Pancreas (tissue), 10 donors: ENCODE measurements at places on chromosomes 5 and 9.
A peak's percentile ranks its signal among the peaks of the same experiment; 100 is the strongest.

DNA sequence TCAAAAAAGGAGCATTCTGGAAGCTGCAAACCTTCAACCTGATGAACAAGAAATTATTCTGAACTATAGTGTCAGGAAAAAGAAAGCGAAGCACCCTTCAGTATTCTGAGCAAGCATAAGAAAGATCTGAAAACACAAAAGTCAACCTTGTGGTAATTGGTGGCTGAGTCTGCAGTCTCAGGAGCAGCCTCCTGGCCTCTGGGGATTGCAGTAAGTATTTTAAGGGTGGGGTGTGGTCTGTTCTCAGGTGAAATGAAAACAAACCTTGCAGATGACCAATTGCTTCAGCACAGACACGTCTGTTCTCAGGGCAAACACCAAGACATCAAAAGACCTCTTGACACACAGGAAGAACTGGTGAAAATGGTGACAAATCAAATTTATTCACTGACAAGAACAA lies 147.8 kb upstream of the RAPGEF1 start:
- H3K4me1 ChIP-seq = no peaks in the 10 kb centered on the region
- no peaks in the 10 kb centered on the region for H3K27me3 ChIP-seq
- H3K36me3 ChIP-seq = no peaks in the 10 kb centered on the region
- H3K27ac ChIP-seq = no peak overlapping the region
- DNase-seq = no peak

- no peaks in the 10 kb centered on the region for H3K36me3 ChIP-seq
- H3K27me3 ChIP-seq = no peaks in the 10 kb centered on the region
- DNase-seq = no peak
- no peaks in the 10 kb centered on the region for H3K4me1 ChIP-seq
These were observed 26.4 kb downstream of the FGD3 start for GRCh38 chr9:92973700-92974099.

GRCh38 chr9:70205366-70206020 lies 53.3 kb upstream of the SMC5 start:
- no peaks in the 10 kb centered on the region for H3K36me3 ChIP-seq
- H3K4me3 ChIP-seq = no peak overlapping the region
- no peaks in the 10 kb centered on the region for H3K27me3 ChIP-seq
- DNase-seq = no peak
- H3K4me1 ChIP-seq = no peaks in the 10 kb centered on the region
- no peak overlapping the region for H3K27ac ChIP-seq

DNA sequence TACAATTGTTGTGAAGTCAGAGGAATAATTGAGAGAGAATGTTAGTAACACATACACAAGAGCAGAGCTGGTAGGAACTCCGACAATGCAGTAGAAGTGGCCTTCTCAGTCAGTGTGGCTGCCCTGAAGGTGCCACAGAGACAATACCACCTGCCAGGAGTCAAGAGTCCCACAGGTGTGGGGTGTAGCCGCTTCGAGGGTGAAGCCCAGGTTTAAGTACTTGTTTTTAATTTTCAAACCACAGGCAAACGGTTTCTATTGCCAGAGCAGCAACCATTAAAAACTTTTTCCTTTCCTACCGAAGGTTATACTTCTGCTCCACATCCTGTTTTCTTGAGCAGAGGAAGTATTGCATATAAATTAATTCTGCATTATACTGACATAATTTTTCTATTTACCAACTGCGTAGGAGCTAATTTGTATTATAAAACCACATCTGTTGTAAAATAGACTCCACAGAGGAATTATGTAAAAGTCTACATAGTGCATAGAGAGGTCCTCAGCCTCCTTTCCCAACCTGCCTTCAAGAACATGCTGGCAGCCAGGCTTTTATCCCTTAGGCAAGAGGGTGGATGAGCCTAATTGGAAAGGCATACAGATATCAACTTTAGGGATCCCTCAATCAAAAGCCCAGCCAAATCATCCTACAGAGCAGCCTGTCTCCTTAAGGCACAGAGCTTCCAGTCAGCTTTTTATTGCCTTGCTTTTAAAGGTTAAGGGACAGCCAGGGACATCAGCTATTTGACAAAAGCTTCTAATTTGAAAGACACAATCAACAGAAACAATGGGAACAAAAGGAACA lies 12.9 kb upstream of the ACTBL2 start:
- no peaks in the 10 kb centered on the region for H3K27me3 ChIP-seq
- no peak overlapping the region for H3K4me3 ChIP-seq
- DNase-seq = no peak
- H3K27ac ChIP-seq = no peak overlapping the region
- H3K4me1 ChIP-seq = no peaks in the 10 kb centered on the region

- DNase-seq = no peak
- no peak overlapping the region for H3K27ac ChIP-seq
- no peaks in the 10 kb centered on the region for H3K4me1 ChIP-seq
- no peaks in the 10 kb centered on the region for H3K27me3 ChIP-seq
- H3K36me3 ChIP-seq = no peaks in the 10 kb centered on the region
These were observed 734.1 kb upstream of the DMAC1 start for GRCh38 chr9:8533681-8534080.

DNA sequence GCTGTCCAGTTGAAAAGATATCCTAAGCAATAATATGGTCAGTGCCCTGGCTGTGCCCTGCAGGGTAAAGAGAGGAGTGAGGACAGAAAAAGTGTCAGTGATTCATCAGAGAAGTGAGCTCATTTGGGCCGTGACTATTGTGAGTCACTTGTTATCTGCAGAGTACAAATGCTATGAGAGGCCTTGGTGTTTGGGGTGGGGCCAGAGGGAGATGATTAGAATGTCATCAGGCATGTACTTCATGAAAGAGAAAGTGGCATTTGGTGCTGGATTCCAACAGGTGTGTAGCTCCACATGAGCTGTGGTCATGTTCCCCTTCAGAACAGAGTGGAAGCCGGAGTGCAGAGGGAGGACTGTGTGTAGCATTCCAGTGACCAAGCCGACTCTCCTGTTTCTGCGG lies 174.1 kb downstream of the KDM4C start:
- no peaks in the 10 kb centered on the region for H3K36me3 ChIP-seq
- peaks cover 12% of the 10 kb centered on the region for H3K4me1 ChIP-seq

DNA sequence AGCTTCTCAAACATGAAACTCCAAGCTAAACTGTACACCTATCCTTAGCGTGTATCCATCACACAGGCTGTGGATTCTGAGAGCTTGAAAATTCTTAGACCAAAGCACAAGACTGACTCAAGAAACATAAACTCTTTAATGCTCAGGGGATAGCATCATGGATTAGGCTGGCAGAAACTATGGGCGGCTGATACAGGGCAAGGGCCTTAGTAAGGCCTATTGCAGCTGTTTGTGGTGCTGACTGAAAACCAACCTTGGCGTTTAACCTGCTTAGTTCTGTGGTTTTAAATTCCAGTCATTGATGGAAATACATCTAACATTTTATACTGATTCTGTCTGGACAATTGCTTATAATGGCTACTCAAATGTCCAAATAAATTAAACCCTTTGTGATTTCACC lies 183.7 kb downstream of the TLR4 start:
- no peak overlapping the region for H3K4me3 ChIP-seq
- no peaks in the 10 kb centered on the region for H3K36me3 ChIP-seq
- H3K4me1 ChIP-seq = no peaks in the 10 kb centered on the region
- DNase-seq = no peak
- no peak overlapping the region for H3K27ac ChIP-seq

GRCh38 chr9:87491523-87491922 lies 6.1 kb upstream of the DAPK1 start:
- H3K4me3 ChIP-seq = no peak overlapping the region
- DNase-seq = no peak
- H3K27me3 ChIP-seq = no peaks in the 10 kb centered on the region
- no peaks in the 10 kb centered on the region for H3K36me3 ChIP-seq

DNA sequence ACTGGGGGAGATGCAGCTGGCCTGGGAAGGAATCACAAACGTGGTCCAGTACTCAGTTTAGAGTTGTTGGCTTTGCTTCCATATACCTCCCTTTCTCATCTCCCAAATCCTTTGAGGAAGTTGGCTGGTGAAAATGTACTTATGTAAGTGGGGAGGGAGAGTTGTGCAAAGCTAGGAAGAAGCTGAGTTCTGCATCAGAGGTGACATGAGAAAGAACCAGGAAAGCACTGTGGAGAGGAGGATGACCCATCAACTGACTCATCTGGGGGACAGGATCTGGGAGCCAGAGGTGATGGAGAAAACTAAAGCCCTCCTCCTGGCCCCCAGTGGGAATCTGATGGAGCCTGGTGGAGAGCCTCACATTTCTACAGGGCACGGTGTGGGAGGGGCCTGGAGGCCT lies 16.2 kb downstream of the KCNMB1 start:
- H3K27me3 ChIP-seq = no peaks in the 10 kb centered on the region
- H3K4me1 ChIP-seq = no peaks in the 10 kb centered on the region
- no peak overlapping the region for H3K27ac ChIP-seq

DNA sequence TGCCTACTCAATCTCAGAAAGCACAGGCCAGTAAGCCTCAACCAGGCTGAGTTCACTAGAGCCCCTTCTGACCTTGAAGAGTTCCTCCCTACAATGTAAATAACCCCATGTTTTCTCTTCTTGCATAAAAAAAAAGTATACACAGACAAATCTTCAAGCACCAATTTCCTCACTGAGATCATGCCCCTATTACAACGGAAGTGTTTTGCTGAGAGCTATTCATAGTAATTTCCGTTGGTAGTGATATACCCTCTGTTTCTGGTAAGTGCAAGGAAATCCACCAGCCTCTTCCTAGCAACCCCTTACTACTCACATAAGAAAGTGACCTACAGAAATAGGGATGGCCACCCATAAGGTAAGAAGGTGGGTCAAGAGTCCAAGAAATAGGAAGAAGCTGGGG lies 76.4 kb upstream of the TARS1 start:
- no peak for DNase-seq
- no peaks in the 10 kb centered on the region for H3K4me1 ChIP-seq
- H3K27ac ChIP-seq = no peak overlapping the region
- no peaks in the 10 kb centered on the region for H3K27me3 ChIP-seq
- H3K4me3 ChIP-seq = no peak overlapping the region
- H3K36me3 ChIP-seq = no peaks in the 10 kb centered on the region

GRCh38 chr5:56200971-56201666 lies 32.0 kb downstream of the ANKRD55 start:
- peak; percentile 59 for DNase-seq
- no peaks in the 10 kb centered on the region for H3K4me1 ChIP-seq
- H3K27ac ChIP-seq = no peak overlapping the region
- no peaks in the 10 kb centered on the region for H3K36me3 ChIP-seq
- H3K4me3 ChIP-seq = no peak overlapping the region
- no peaks in the 10 kb centered on the region for H3K27me3 ChIP-seq

GRCh38 chr5:107655831-107656230 lies 14.9 kb downstream of the EFNA5 start:
- no peak overlapping the region for H3K27ac ChIP-seq
- no peaks in the 10 kb centered on the region for H3K4me1 ChIP-seq
- no peaks in the 10 kb centered on the region for H3K36me3 ChIP-seq
- no peak for DNase-seq
- H3K4me3 ChIP-seq = no peak overlapping the region
- H3K27me3 ChIP-seq = no peaks in the 10 kb centered on the region

DNA sequence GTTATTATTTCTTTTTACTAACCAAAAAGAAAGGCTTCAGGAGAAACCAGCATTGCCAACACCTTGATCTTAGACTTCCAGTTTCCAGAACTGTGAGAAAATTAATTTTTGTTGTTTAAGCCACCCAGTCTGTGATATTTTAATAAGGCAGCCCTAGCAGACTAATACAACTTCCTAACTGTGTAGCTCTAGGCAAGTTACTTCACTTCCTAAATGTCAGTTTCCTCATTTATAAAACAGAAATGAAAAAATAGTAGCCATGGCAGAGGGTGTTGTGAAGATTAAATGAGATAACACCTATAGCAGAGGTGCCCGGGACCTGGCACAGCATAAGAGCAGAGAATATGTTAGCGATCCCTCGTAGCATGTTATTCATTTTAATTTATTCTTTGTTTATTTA lies 66.6 kb upstream of the HAND1 start:
- DNase-seq = no peak
- H3K27me3 ChIP-seq = no peaks in the 10 kb centered on the region
- no peaks in the 10 kb centered on the region for H3K36me3 ChIP-seq
- H3K4me3 ChIP-seq = no peak overlapping the region
- H3K4me1 ChIP-seq = no peaks in the 10 kb centered on the region

GRCh38 chr5:56565644-56566043 lies 249.7 kb upstream of the MAP3K1 start:
- H3K4me3 ChIP-seq = no peak overlapping the region
- no peaks in the 10 kb centered on the region for H3K4me1 ChIP-seq
- no peak for DNase-seq
- no peak overlapping the region for H3K27ac ChIP-seq
- H3K36me3 ChIP-seq = no peaks in the 10 kb centered on the region
- H3K27me3 ChIP-seq = no peaks in the 10 kb centered on the region

DNA sequence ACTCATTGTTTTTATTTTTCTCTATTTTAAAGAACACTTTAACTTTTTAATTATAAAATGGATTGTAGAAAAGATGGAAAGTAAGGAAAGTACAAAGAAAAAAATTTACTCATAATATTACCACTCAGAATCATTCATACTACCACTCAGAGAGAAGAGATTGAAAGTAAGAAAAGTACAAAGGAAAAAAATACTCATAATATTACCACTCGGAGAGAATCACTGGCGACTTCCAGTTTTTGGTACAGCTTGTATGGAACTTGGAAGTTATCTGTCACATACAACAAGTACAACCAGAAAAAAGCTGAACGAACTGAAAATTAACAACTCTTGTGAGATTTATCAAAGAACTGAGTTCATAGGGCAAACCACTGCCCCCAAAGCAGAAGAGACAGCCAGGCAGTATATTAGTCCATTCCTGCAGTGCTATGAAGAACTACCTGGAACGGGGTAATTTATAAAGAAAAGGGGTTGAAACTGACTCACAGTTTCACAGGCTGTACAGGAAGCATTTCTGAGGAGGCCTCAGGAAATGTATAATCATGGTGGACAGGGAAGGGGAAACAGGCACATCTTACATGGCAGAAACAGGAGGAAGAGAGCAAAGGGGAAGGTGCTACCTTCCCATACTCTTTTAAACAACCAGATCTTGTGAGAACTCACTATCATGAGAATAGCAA lies 183.9 kb downstream of the SMARCA2 start:
- no peak overlapping the region for H3K27ac ChIP-seq
- H3K4me3 ChIP-seq = no peak overlapping the region
- DNase-seq = no peak
- no peaks in the 10 kb centered on the region for H3K27me3 ChIP-seq
- no peaks in the 10 kb centered on the region for H3K4me1 ChIP-seq
- H3K36me3 ChIP-seq = no peaks in the 10 kb centered on the region

DNA sequence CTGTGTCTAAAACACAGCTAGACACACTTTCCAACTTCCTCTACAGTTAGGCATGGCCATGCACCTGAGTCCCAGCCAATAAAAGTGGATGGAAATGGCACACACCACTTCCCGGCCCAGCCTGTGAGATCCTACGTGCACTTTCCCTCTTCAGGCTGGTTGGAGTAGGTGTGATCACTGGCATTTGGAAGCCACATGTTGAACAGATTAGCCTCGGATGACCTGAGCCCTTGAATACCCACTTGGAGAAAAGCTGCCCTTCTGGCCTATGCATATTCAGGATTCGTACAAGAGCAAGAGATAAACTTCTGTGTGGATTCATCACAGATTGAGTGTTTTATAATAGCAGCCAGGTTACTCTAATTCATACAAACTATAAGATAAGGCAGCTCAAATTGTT lies 359.0 kb upstream of the SLC30A5 start:
- no peaks in the 10 kb centered on the region for H3K4me1 ChIP-seq
- DNase-seq = no peak
- no peak overlapping the region for H3K4me3 ChIP-seq
- no peaks in the 10 kb centered on the region for H3K27me3 ChIP-seq
- H3K27ac ChIP-seq = no peak overlapping the region

GRCh38 chr5:116479776-116480675 lies 94.6 kb downstream of the SEMA6A start:
- no peaks in the 10 kb centered on the region for H3K36me3 ChIP-seq
- no peak overlapping the region for H3K4me3 ChIP-seq
- no peaks in the 10 kb centered on the region for H3K4me1 ChIP-seq
